ENCODE measurements at places on chromosomes 16 and 17.

GRCh38 chr17:64575431-64575830 lies 68.7 kb downstream of the CEP95 start:
- no peak for DNase-seq

DNA sequence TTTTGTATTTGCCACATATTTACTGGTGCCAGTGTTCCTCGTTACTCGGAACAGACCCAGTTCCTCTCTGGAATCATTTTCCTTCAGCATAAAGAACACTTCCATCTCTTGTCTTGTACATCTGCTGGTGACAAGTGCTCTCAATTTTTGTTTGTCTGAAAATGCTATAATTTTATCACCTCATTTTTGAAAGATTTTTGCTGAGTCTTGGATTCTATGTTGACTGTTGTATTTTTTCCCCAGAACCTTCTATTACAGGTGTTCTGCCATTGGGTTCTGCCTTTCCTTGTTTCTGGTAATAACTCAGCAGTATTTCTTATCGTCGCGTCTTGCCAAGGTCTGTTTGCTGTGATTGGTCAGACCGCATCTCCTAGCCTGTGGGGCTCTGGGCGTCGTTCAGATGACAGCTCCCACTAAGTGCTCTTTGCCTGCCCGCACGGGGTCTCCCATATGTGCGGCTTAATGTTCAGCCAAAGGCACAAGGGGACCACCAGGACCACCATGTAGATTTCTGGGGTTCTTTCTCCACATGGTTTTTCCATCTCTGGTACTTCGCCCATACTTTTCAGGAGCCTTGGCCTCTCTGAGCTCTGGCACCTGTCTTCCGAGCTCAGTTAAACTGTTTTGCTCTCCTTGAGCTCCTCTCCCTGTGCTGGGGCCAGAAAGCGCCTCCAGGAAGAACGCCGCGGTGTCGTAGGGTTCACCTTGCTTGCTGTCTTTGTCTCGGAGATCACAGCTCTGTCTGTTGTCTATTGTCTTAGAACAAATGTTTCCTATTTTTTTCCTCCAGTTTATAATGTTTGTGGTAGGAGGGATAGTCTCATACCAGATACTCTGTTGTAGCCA lies 80.0 kb downstream of the METRNL start:
- no peak for DNase-seq

DNA sequence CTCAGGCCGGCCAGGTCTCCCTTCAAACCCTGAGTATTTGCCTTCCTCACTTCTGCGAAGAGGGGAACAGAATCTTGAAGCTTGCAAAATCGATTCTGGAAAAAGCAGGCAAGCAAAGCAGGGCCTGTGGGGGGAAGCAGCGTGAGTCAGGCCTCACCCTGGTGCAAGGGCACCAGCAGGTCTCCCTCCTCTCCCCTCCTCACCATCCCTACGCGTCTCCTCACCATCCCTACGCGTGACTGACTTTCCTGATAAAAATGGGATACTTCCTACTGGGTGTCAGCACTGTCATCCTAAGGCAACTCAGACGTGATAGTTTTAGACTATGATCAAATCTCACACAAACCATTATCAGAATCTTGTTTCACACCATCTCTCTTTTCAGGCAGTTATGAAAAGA lies 12.1 kb downstream of the CMTM3 start:
- DNase-seq = no peak

GRCh38 chr16:73483934-73484711 lies 436.2 kb upstream of the ZFHX3 start:
- DNase-seq = no peak

GRCh38 chr16:88382491-88383400 lies at the start of gene ZNF469:
Gene ZNF469, plus strand, starts transcription at chr16:88382959. Its CDS starts 44,512 bp downstream, at chr16:88427471.
- no peak for DNase-seq

DNA sequence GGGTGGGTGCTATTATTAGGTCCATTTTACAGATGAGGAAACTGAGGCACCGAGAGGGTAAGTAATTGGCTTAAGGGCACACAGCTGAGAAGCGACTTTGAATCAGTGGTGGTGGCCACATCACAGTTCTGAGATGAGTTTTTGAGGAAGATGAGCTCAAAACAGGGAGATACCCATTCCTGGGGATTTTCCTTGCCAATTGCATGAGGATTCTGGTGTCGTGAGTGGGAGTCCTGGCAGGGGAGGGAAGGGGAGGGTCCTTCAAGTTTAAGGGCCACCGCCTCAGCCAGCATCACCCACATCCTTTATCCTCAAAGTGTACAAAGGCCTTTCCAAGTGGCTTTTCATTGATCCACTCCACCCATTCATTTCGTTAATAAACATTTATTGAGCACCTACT lies 45.3 kb downstream of the IL21R start:
- no peak for DNase-seq

DNA sequence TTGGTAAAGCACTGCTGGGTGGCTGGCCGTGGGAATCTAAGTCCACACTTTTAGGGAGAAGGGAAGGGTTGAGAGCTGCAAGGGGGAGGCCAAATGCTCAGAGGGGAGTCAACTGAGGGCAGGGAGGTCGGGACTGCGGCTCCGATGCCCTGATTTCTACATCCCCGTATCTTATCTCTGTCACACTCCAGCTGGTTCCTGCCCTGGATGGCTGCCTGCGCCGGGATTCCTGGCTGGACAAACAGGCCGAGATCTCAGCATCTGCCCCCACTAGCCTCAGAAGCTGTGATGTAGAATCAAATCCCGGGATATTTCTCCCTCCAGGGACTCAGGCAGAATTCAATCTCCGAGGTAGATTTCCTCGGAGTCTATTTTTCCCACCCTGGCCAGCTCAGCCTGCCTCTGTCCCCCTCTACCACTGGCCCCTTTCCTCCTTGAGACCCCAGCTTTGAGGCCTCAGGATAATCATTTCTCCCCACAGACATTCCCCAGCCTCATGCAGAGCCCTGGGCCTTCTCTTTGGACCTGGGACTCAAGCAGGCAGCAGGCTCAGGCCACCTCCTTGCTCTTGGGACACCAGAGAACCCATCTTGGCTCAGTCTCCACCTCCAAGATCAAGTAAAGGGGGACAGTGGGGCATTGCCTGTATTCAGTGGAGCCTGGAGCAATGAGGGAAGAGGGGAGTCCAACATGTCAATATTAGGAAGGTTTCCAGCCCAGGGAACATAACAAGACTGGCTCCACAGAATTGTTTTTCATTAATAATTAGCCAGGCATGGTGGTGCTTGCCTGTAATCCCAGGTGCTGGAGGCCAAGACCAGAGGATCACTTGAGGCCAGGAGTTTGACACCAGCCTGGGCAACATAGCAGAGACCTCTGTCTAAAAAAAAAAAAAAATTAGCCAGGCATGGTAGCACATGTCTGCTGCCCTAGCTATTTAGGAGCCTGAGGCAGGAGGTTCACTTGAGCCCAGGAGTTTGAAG lies 1.8 kb downstream of the SHBG start:
- DNase-seq = no peak

DNA sequence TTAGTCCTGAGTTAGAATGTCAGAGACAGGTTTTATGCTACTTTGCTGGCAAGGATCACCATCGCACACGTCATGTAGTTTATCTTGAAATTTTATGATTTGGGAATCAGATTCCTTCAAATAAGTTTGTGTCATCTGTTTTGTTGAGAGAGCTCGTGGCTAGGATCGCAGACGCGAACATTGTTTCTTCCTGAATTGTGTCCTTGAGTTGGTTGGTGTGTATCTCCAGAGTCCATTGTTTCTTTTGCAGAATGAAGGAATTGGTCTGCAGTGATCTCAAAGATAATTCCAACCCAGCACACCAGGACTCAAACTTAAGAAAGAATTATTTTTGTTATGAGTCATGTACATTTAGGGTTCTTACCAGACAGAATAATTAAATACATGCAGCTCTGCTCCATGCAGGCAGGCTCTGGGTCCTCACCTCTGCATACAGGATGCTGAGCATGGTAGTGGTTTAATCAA lies 51.6 kb downstream of the PRKCA start:
- DNase-seq = no peak

DNA sequence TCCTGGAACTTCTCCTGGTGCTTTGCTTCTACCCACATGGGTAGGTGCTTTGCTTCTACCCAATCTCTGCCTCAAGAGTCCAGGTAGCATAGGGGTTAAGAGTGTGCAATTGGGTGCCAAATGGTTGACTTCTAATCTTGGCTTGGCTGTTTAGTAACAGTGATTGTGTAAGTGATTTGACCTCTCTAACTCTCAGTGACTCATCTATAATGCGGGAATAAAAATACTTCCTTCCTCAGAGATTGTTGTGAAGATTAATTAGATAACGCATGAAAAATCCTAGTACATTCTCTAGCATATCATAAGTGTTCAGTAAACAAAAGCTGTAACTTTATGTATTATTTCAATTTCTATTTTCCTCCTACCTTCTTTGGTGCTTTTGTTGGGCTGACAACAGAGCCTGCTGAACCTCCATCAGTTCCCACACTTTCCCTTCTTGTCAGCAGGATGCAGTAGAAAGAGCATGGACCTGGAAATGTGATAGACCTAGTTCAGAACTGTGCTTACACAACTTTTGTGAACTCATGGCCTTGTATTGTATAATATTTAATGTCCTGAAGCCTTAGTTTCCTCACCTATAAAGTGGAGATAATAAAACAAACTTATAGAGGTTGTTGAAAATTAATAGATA lies 72.9 kb upstream of the SMIM36 start:
- no peak for DNase-seq

GRCh38 chr16:88065747-88066142 lies 114.5 kb downstream of the BANP start:
- DNase-seq = no peak

DNA sequence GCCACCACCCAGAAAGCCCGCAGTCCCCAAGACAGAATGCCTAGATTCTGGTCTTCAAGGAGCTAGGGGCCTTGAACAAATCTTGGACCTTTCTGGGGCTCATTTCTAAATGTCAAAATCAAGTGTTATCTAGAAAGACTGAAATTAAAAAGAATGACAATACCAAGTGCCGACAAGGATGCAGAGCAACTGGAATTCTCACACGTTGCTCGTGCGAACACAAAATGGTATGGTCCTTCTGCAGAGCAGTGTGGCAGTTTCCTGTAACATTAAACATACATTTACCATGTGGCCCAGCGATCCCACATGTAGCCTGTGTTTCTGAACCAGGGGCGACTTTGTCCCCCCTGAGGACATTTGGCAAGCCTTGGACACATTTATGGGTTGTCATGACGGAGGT lies 137.9 kb downstream of the GAS7 start:
- DNase-seq = no peak

- no peak for DNase-seq
Measured at GRCh38 chr17:8921147-8921546, 44.4 kb downstream of the PIK3R5 start.

- DNase-seq = no peak
Measured at GRCh38 chr16:53541326-53541725, 38.3 kb upstream of the AKTIP start.

DNA sequence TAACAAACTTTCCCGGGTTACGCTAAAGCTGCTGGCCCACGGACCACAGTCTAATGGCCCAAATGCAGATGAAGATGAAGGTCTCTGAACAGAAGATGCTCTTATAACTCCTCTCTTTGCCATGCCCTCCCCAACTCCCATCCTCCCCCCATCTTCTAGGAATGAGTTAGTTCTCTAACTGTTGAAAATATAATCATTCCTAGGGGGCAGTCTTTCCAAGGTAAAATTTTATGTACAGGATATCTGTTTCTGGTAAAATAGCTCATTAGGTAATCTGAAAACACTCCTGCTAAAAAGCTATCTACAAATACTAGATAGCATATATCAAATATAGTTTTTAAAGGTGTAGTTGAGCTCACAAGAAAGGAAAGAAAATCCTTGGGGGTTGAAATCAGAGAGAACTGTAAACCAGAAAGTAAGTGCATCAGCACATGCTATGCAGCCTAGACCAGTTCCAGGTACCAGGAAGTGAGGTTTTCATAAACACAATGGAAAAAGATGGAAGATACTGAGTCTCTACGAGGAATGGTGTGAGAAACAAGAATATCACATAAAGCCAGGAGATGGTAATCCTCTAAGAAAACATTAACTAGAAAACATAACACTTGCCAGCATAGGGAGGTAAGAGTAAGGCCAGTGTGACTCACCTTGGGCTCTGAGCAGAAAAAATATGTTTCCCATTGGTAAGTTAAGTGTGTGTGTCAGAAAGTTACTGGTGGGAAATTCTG lies 38.1 kb downstream of the CMC2 start:
- no peak for DNase-seq

DNA sequence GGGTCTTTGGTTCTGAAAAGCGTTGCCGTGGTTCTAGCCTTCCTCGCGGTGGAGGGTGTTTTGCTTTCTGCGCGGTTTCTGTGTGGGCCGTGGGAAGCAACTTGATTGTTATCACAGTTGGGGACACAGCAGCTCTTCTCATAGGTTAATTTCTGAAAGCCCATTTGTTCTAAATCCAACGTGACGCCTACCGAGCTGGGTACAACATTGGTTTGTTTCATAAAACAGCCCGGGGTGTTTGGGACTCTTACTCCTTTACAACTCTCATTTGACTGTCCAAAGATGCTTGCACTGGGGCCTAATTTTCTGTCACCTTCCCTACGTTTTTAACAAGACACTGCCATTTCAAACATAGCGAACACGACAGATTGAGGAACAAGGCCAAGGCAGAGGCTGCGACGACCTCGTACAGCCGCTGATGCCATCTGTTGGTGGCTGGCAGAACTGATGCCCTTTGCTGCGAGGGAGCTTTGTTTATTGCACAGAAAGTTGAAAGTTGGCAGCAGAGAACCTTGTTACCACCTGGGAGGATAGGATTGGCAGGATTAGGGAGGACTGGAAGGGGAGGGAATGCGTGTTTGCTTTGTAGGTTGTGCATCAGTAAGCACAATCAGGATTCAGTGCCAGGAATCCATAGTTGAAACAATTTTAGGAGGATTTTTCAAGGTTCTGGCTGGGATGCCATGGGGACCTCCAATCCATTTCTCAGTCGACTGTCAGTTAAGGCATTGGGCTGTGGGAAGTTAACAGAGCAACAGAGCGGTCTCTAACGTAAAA lies 98.3 kb downstream of the PITPNC1 start:
- DNase-seq = peak; percentile 73

- DNase-seq = no peak
Measured at GRCh38 chr17:1764284-1764683, 2.4 kb downstream of the SERPINF1 start.

DNA sequence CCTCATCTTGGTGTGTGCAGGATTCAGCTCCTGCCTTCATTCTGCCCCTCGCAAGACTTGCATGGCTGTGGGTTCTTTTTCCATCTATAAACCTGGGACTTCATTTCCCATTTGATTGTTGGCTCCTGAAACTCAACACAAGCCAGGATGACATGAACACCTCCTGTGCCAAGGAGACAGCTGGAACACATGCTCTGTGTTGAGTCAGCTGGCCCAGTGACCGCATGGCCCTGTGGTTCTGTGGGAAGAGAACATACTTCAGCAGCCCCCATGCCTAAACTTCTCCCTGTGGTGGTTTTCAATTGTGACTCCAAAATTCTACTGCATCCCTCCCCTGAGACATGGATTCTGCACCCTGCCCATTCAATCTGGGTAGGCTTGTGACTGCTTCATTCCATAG lies 57.9 kb upstream of the FOXF1 start:
- DNase-seq = no peak

DNA sequence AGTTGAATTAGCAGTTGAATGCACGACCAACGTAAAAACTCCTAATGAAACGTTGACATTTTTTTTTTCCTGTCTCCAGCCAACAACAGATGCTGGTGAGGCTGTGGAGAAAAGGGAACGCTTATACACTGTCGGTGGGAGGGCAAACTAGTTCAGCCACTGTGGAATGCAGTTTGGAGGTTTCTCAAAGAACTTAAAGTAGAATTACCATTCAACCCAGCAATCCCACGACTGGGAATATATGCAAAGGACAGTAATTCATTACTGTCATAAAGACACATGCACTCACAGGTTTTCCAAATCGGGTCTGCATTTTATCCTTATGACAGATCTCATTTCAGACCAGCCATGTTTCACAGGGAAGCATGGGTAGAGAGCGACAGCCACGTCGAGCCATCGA lies 3.5 kb upstream of the WFDC1 start:
- DNase-seq = no peak

GRCh38 chr17:31418773-31419350 lies 27.4 kb downstream of the RAB11FIP4 start:
- no peak for DNase-seq
